G401 (cell line): ENCODE measurements at places on chromosomes 1 and 21. TPM values are rescaled to one million over a fixed set of nuclear protein-coding genes. Genes with fewer than 3 reads are reported as not detected.

HIVEP3 gene
- total RNA-seq, result not detected in 2 replicates

PBX1 gene
- total RNA-seq, result not detected in 2 replicates

CFHR2 gene
- total RNA-seq, result not detected in 2 replicates

DNALI1 gene
- not detected in 2 replicates for total RNA-seq

C1orf94 gene
- not detected in 2 replicates for total RNA-seq

FAM72A gene
- total RNA-seq, result 8.4 and 18.6 TPM in 2 replicates

MROH7 gene
- total RNA-seq, result not detected in 2 replicates

VANGL2 gene
- 1.0 and 3.0 TPM in 2 replicates for total RNA-seq

LIPI gene
- not detected in 2 replicates for total RNA-seq

TMEM9 gene
- total RNA-seq, result 541 and 629 TPM in 2 replicates
